Right lobe of liver (tissue), 6 donors: ENCODE measurements at places on chromosomes 6 and 20. TPM values are rescaled to one million over a fixed set of nuclear protein-coding genes. Genes with fewer than 3 reads are reported as not detected.

GRCh38 chr20:6305536-6305935 lies 182.7 kb upstream of the FERMT1 start:
- DNase-seq = no peak
- no peaks in the 10 kb centered on the region for H3K36me3 ChIP-seq
- H3K4me3 ChIP-seq = no peak overlapping the region

DNA sequence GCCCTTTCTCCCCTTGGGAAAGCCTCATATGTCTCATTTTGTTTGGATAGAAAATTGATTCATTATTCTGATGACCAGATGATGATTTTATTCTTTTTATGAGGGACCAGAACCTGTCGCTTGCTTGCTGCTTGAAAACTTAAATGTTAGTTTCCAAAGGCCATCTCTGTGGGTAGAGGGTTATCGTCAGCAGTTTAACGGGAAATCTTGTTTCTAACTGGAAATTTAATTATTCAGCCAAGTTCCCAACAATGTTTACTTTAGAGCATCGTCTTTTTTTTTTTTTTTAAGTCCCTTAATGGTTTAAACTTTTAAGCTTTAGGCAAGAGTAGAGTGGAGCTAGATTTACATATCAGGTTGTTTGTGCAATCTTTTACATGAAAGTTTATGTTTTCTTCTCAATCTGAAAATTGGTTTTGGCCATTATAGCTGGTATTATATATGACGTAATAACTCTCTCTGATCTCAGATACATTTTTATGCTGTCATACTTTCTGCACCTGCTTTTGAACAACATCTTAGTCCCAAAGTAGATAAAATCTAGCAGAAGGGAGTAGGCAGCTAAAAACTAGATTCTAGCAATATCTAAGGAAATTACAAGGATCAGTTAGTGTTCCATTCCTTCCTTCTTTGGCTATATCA lies 93.9 kb downstream of the FOXO3 start:
- no peaks in the 10 kb centered on the region for H3K27me3 ChIP-seq
- DNase-seq = no peak

- peak overlapping the region; percentile 99 for H3K27ac ChIP-seq
- no peaks in the 10 kb centered on the region for H3K36me3 ChIP-seq
- no peaks in the 10 kb centered on the region for H3K27me3 ChIP-seq
- H3K4me3 ChIP-seq = peak overlapping the region; percentile 79
- no peak for DNase-seq
These were observed 1.2 kb downstream of the IFNGR1 start for GRCh38 chr6:137217801-137218472.

- peaks cover 10% of the 10 kb centered on the region for H3K4me1 ChIP-seq
- no peaks in the 10 kb centered on the region for H3K36me3 ChIP-seq
- H3K27ac ChIP-seq = no peak overlapping the region
- H3K4me3 ChIP-seq = no peak overlapping the region
- no peaks in the 10 kb centered on the region for H3K27me3 ChIP-seq
- DNase-seq = no peak
These were observed 263.5 kb downstream of the CENPW start for GRCh38 chr6:126603410-126603809.

DNA sequence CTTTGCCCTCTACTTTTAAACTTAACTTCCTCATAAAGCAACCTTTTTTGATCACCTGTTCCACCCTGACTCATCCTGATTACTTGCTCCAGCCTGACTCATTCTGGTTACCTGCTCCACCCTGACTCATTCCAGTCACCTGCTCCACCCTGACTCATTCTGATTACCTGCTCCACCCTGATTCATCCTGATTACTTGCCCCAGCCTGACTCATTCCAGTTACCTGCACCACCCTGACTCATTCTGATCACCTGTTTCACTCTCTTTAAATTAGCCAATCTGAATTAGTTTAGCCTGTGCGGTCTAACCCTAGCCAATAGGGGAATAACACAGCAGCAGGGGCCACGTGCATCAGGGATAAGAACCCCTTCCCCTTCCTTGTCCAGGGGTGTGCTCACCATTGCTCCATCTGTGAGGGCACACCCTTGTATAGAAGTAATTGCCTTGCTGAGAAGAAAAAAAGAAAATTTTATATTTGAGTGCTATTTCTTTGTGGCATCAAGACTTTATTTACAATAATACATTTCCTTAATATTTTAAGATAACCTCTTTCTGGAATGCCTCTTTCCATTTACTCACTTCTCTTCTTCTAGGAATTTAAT lies 17.9 kb downstream of the HLA-G start:
- H3K27me3 ChIP-seq = peaks cover 12% of the 10 kb centered on the region
- no peak overlapping the region for H3K4me3 ChIP-seq
- no peaks in the 10 kb centered on the region for H3K36me3 ChIP-seq
- no peak overlapping the region for H3K27ac ChIP-seq

AVP gene
- not detected for total RNA-seq

HTR1E gene
- not detected for total RNA-seq

IGF2R gene
- 81.0 TPM for total RNA-seq

MOG gene
- not detected for total RNA-seq

ASXL1 gene
- total RNA-seq = 30.7 TPM
